Stimulated activated CD8-positive, alpha-beta memory T cell treated with anti-CD3 and anti-CD28 coated beads, Interleukin-15, amount 100 ng/mL, for 24 hours (primary cell): ENCODE measurements at places on chromosomes 12 and 14.

DNA sequence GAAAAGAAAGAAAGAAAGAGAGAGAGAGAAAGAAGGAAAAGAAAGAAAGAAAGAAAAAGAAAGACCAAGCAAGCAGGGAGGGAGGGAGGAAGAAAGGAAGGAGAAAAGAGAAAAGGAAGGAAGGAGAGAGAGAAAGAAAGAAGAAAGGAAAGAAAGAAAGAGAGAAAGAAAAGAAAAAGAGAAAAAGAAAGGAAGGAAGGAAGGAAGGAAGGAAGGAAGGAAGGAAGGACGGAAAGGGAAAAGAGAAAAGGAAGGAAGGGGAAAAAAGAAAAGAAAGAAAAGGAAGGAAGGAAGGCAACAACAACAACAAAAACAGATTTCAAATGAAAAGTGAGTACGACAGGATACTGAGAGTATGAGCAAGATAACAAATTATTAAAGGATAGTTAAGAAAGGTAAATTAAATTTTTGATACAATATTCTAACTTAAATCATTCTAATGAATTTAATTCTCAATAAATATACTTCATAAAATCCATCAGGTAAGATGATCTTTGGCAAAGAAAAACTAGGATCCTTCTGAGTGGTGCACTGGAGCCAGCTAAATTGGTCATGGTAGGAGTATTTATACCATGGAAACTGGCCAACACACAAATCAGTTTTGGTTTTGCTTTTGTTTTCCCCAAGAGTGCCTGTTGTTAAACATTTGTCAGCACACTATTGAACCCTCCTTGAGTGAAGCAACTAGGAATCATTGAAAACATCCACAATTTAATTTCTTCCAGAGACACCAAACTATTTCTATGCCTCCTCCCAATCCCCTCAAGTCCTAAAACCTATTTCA is 56.1 kb upstream of the DYRK2 start:
- DNase-seq, result no peak

DNA sequence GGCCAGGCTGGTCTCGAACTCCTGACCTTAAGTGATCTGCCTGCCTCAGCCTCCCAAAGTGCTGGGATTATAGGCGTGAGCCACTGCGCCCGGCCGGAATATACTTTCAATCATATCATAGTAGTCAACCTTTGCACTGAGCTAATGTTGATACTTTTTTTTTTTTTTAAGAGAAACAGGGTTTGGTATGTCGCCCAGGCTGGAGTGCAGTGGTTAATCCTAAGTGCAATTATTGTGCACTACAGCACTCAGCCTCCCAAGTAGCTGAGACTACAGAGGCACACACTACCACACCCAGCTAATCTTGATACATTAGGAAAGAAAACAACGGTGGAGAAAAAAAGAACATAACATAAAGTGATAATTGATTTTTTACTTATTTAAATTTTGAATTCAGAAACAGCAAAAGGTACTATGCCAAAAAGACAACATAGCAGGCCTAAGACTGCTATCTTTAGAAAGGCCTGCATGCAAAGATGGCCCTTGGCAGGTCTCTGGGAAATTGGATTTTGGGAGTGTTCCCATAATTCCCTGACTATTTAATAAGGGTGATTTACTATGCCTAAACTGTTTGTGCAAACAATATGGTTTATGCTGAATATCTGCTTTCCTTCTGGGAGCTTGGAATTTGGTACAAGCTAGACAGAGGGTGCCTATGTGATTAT is 15.5 kb downstream of the BTBD7 start:
- no peak for DNase-seq

DNA sequence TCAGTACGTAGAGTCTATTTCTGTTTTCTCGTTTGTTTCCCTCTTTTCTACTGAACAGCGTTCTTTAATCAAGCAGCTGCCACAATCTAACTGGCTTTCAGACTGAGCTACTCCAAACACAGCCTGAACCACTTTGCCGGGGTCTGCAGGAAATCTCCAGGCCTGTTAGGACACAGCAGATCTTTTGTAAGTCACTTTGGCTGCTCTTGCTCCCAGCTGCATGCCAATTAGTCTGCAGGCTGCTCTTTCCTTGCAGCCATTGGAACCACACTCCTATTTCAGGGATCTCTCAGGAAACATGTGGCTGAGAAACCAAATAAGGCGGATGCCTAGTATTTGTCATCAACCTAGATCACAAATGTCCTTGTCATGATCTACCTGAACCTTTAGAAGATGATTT is 73.6 kb downstream of the TMTC1 start:
- DNase-seq, result no peak

- DNase-seq, result no peak
These were observed 60.6 kb upstream of the TMCC3 start for GRCh38 chr12:94710933-94711332.

- no peak for DNase-seq
These were observed 43.6 kb downstream of the FGD6 start for GRCh38 chr12:95173392-95174251.

DNA sequence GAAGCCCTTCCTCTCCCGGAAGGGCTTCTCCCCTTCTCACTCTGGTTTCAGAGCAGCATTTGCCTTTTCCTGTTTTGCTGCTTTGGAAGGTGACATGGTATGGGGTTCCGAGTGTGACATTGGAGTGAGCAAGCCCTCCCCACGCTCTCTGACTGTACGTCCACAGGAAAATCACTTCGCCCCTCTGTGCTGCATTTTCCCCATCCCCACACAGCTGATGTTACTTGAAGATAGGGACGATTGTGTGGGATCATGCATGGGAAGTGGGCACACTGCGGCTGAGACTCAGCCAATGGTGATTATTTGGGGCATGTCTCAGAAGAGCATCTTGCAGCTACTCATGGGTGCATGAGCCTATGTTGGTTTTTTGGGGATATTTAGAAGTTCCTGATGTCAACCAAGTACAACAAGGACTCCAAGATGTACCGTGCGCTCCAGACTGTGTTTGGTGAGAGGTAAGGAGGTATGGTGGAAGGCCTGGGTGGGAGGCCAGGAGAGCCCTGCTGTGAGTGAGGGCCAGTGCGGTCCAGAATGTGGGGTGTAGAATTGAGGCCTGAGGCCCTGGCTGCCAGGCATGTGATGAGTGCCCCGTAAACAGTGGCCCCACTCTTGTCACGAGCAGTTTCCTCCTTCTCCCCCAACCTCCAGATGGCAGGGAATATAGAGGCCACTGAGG is 15.1 kb downstream of the CYP46A1 start:
- DNase-seq, result no peak
